Kidney tubule cell (primary cell): ENCODE measurements at places on chromosomes 7 and 10.
A peak's percentile ranks its signal among the peaks of the same experiment; 100 is the strongest.

DNA sequence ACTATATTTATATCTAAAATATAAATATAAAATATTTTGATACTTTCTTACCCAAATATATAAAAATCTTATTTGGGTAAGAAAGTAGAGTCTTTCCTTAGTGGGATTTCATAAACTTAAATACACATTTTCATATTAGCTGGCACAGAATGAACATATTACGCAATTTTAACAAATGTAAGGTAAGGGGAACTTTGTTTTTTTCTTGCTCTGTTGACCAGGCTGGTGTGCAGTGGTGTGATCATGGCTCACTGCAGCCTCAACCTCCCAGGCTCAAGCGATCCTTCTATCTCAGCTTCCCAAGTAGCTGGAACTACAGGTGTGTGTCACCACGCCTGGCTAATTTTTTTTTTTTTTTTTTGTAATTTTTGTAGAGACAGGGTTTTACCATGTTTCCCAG is 18.3 kb downstream of the CYP26A1 start:
- DNase-seq, result no peak

- DNase-seq, result no peak
Measured at GRCh38 chr7:116578526-116578925, 53.7 kb downstream of the CAV1 start.

- DNase-seq, result no peak
Measured at GRCh38 chr10:97333351-97333600, 1.3 kb downstream of the FRAT2 start.

DNA sequence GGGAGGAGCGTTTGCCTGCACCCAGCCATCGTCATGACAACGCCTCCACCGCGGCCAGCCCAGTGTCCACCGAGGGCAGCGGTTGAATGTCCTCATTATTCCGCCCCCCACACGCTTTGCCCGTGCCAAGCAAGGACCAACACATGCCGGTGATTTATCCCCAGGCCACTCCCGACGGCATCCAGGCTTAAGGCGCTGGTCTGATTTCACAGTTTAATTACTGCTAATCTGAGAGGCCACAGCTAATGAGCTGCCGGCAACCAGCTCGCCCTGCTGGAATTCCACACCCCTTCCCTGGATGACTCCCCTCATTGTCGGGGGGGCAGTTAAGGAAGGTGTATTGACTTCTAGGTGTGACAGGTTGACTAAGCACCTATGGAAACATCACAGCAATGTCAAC is 432.3 kb downstream of the DNAJB6 start:
- no peak for DNase-seq

DNA sequence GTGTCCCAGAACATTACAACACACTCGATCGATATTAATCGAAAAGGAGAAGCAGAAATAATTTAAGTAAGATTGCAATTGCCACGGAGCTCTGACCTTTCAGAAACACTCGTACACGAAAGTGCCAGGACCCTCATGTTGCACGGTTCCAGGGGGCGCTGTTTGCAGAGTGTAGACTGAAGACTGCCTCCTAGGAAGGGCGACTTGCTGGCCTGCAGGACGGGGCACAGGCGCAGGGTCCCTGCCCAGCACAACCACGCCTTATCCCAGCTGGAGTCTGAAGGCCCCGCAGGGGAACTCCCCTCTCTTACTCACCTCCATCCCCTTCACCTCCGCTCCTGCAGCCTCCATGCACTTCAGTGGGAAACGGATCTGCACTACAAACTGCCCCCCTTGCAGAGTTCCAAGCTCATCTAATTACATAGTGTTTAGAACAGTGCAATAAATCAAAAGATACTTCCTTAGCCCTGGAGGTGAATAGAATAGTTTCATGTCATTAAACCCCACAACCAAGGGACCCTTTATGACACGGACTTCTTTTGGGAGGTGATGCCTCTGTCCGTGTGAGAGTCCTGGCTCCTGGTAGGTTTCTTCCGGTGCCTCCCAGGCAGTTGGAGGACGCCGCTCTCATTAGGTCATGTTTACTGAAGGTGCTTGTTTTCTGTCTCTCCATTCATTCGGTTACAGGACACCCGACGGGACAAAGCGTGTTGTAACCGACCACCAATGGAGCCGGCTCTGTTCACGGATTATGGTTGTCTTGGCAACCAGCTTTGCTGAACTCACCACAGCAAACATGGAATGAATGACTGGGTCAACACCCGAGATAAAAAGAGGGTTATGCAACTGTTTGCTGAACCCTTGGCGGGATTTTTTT is 262.2 kb downstream of the BAMBI start:
- DNase-seq, result peak; percentile 54

- no peak for DNase-seq
Measured at GRCh38 chr10:47257396-47258120, 42.4 kb upstream of the GDF10 start.

- DNase-seq, result no peak
Measured at GRCh38 chr10:119285495-119286267, 78.3 kb downstream of the GRK5 start.

DNA sequence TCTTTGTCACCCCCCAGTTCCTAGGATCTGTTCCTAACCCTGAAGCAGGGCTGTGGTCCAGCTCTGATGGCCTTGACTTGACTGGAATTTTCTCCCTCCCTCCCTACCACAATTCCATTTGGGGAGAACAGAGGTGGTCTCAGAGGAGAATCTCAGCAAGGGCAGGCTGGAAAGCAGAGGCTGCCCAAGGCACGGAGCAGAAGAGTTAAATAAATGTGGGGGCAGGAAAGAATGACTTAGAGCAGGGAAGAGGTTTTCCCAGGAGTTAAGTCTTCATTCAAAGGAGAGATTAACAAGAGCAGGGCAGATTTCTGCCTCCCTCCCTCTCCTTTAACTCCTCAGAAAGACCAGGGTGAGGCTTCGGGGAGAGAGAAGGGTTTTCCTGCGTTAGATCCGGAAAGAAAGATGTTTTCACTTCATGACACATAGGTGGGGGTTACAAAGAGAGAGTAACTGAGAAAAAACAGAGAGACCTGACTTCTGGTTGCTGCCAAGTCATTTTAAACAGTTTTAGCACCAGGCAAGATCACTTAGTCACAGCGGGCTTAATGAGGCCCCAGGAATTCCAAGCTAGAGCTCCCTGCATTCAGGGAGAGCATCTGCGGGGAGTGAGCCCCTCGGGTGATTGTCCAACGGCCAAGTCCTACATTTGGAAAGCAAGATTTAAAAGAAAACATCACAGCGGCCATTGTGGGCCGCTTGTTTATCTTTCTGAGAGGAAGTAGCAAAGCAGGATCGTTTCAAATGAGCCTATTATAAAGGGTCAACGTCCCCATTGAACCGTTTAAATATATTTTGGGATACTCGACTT is 78.7 kb downstream of the ARHGAP22 start:
- DNase-seq, result peak; percentile 75

GRCh38 chr10:71998840-71999194 is 34.6 kb downstream of the CHST3 start:
- peak; percentile 85 for DNase-seq

DNA sequence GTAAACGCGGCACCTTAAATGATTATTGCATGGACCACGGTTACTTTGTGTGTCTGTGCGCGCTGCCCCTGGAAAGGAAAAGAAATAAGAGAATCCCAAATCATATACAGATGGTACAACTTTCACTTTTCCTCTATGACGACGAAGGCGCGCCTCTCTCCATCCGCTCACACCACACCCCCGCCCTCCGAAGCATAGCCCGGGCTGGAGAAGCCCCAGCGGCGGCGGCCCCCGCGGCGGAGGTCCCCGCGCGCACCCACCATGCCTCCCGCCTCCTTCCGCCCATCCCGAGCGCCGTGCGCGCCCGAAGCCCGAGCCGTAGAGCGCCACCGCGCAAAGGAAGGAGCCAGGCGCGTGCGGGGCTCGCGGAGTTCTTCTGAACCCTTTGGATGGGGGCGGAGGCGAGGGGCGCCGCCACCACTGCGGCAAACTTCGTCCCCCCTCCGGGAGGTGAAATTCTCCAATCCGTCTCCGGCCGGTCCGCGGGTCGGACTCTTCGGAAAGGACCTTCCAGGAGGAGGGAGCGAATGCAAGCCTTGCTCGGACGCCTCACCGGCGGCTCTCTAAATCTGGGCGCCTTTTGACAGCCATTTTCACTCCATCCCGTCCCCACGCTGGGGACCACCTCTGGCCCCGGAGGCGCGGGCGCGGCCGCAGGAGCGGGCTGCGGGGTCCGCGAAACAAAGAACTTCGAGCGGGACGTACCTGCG is 588 bp downstream of the GLI3 start:
- peak; percentile 46 for DNase-seq

DNA sequence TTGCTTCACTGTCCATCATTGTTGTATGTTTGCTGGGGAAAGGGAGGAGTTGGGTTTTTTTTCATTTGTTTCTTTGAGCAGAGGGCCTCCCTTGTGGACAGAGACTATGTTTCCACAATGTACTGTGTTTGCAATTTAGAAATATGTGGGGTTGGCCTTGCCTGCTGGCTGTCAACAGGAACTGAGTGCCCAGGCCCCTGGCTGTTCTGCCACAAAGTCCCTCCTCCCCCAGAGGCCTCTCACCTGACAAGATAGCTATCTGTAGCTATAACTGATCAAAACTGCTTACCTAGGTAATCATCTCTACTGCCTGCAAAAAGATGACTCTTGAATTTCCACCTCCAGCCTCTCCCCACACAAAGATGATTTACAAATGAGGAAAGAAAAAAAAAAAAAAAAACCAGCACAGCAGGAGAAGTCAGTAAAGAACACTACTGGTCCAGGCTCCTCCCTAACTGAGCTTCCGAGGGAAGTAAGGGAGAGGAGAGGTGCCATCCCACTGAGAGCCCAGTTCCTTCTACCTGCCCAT is 121.8 kb downstream of the SGMS1 start:
- DNase-seq, result no peak

DNA sequence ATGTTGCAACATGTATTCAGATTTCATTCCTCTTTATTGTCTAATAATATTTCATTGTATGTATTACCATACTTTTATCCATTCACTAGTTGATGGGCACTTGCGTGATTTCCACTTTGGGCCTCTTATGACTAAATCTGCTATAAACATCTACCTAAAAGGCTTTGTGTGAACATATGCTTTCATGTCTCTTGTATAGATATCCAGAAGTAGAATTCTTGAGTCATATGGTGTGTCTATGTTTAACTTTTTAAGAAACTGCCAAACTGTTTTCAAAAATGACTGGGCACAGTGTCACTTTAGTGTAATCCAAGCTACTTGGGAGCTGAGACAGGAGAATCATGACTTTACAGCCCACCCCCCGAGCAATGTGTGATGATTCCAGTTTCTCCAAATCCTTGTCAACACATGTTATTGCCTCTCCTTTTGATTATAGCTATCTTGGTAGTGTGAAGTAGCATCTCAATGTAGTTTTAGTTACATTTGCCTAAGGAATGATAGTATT is 618.9 kb upstream of the C7orf33 start:
- DNase-seq, result no peak

DNA sequence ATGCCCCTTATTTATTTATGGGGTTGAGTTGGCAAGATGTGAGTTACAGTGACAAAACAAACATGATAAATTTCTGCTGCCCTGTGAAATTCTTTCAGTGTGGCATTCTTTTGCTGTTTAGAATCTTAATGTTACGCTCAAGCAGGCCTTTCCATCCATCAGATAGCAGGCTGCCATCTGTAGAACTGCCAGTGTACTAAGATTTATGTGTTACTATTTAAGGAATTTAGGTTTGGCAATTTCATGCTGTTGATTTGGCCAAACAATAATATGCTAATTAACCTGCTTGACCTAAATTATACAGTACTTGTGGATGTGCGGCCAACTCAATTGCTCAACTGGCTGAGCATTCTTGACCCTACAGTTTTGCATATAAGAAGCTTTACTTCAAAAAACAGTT is 477.7 kb upstream of the TPK1 start:
- DNase-seq, result no peak

DNA sequence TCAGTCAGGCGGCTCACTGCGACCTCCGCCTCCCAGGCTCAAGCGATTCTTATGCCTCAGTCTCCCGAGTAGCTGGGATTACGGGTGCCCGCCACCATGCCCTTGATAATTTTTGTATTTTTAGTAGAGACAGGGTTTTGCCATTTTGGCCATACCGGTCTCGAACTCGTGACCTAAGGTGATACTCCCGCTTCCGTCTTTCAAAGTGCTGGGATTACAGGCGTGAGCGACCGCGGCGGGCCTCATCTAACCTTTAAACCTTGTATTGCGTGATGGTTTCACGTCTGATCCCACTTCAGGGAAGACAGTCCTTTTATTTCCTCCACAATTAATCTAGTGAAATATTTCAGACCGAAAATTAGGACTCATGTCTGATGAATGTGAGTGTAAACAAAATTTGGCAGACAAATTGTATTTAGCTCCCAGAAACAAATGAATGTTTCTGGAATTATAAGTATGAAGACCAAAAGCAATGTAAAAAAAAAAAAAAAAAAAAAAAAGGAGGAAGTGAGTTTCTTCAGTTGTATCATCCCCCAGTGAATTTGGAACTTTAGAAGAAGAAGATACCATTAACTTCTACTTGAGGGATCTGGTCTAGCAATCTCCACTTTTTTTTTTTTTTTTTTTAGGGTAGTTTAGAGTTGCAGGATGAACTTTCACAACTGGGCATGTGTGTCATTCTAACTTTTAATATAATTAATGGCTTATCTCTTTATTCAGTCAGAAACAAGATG is 1.6 kb downstream of the NUP42 start:
- DNase-seq, result no peak

GRCh38 chr10:770975-771374 is 81.5 kb upstream of the DIP2C start:
- DNase-seq, result no peak

- DNase-seq, result no peak
Measured at GRCh38 chr7:20164425-20165145, 52.6 kb downstream of the MACC1 start.

- no peak for DNase-seq
Measured at GRCh38 chr7:142174441-142174840, 62.9 kb downstream of the MGAM2 start.

GRCh38 chr7:47588704-47589225 is 6.9 kb upstream of the TNS3 start:
- DNase-seq, result peak; percentile 64

DNA sequence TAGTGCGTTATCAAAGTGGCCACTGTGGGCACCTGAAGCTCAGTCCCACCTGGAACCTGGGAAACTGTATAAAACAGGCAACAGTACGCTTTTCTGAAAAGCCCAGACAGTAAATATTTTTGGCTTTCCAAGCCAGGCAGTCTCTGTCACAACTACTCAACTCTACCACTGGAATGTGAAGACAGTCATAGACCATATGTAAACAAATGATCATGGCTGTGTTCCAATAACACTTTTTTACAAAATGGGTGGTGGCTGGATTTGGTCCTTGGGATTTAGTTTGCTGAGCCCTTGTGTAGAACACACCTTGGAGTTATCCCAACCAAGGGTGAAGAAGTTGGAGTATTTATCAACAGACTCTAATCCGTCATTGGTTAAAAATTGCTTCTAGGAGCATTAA is 259.9 kb downstream of the SKIDA1 start:
- DNase-seq, result peak; percentile 63

- no peak for DNase-seq
Measured at GRCh38 chr7:29496355-29497020, 67.1 kb upstream of the PRR15 start.
